ENCODE measurements at places on chromosomes 7 and 10.

DNA sequence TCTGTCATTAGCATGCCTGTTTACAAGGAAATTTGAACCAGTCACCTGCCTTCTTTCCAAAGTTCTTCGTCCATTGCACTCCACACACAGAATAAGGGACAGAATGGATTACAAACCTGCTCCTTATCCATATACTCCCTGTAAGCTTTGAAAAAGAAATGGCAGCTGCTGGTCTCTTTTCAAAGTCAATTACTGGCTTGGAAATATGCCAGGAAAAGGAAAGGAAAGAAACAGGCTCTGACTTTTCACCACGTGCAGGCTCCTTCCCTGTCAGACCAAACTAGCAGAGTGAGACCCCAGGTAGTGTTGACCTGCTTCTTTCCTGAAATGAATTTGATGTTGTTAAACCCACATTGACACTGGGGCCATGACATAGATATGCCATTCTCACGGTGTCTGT, 84.5 kb downstream of the LHFPL3 start:
- DNase-seq = no peak

DNA sequence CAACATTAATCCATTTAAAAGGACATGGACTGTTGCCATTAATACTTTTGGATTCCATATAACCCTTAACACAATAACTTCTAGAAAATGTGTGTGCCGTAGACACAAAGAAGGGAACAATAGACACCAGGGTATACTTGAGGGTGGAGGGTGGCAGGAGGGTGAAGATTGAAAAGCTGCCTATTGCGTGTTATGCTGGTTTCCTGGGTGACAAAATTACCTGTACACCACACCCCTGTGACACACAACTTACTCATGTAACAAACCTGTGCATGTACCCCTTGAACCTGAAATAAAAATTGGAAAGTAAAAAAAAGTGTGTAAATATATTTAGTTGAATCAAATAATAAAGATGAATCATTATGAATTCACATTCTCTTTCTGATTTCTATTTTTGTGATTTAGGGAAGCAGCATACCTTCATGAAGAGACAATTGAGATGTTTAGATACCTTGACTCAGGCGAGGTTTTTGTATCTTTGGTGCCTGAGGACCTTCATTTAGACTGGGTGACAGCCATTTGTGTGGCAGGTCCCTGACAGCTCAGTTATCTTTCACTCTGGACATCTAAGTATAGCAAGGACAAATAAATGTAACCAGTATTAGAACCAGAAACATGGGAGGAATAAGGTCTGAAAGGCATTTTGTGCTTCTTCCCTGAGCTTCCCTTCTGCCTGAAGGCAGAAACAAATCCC, 28.7 kb downstream of the GIMAP8 start:
- no peak for DNase-seq

- peak; percentile 59 for DNase-seq
Measured at GRCh38 chr7:116173051-116174028, 37.0 kb upstream of the TES start.

GRCh38 chr7:158310924-158311666, 276.5 kb downstream of the PTPRN2 start:
- no peak for DNase-seq

DNA sequence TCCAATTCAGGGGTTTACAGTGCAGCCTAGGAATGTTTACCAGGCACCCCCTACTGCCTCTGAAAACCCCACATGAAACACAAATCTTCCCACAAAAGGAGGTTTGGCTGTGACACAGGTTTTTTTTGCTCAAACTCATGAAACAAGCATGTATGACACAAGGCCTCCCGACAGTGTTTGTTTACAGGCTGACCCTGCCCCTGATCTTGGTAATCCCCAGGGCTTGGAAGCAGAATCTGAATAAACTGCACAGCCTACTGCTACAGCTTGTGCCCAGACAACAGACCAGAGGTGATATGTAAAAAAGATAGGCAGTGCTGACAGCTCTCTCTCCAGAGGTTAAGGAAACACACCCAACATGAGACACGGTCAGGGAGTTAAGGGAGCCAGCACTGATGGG, 184.2 kb downstream of the KMT2E start:
- DNase-seq = no peak

DNA sequence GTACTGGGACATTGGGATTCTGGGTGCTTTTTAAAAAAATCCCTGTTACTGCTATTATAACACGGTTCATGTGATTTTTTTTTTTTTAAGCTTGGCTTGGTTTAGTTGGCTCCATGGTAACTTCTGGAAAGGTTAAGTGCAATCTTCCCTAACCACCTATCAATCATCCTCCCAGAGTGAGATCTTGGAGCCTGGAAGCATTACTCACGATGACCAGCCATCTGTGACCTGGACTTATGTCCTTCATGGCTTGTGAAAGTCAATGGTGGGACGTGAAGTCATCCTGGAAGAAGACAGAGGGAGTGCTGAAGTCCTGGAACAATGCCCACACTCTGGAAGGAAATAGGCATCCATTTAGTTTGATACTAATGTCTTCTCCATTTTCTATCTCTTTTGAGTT, 135.5 kb upstream of the FRMD4A start:
- DNase-seq = no peak

GRCh38 chr10:12702215-12702770, 299.2 kb downstream of the CCDC3 start:
- DNase-seq = no peak

DNA sequence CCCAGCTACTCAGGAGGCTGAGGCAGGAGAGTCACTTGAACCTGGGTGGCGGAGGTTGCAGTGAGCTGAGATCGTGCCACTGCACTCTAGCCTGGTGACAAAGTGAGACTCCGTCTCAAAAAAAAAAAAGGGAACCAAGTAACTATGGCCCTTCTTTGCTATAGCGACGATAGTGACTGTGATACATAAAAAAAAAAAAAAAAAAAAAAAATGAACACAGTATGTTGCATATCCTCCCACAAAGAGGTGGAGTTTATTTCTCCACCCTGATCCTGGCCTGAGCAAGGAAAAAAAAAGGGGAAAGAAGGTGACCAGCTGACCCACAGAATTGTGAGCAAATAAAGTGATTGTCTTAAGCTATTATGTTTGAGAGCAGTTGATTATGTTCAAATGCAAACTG, 42.3 kb upstream of the STEAP1B start:
- DNase-seq = peak; percentile 53

- no peak for DNase-seq
Measured at GRCh38 chr7:29459589-29459988, 104.0 kb upstream of the PRR15 start.

GRCh38 chr7:146701166-146701565, 584.6 kb downstream of the CNTNAP2 start:
- no peak for DNase-seq

- DNase-seq = no peak
Measured at GRCh38 chr7:3649678-3650440, 348.8 kb downstream of the SDK1 start.

DNA sequence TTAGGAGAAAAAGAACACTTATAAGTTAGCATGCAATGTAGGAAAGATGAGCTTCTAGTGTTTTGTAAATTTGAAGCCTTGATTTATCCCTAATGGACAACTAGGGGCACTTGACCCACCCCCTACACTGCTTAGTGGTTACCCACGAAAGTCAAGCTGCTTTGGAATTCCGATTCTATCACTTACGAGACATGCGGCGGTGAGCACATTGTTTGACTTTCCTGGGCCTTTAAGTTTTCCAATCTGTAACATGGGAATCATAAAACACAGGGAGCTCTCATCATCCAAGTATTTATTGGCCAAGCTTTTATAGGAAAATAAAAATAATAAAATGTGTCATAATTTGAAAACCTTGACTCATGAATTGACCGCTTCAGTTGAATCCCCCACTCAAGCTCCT, 78.7 kb upstream of the PDK4 start:
- DNase-seq = no peak

GRCh38 chr7:135188298-135188984, 17.9 kb upstream of the CYREN start:
- no peak for DNase-seq

DNA sequence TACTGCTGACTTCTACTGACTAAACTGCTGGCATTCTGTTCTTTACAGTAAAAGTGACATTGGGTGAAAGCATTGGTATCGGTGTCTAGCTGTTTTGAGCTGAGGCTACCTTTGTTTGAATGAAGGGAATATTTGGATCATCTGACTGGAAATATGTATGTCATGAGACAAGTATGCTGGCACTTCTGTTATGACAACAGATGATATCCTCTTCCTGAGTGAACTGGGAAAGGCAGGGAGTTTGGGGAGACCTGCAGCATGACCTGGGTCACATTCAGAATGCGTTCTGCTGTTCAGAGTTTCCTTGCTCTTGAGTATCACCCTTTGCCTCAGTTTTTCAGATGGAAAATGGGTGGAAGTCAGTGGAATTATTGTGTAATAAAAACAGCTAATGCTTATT, 81.8 kb downstream of the PLCE1 start:
- no peak for DNase-seq

- no peak for DNase-seq
Measured at GRCh38 chr7:132872034-132872433, 209.9 kb downstream of the CHCHD3 start.
